ENCODE measurements at places on chromosomes 4 and X.

DNA sequence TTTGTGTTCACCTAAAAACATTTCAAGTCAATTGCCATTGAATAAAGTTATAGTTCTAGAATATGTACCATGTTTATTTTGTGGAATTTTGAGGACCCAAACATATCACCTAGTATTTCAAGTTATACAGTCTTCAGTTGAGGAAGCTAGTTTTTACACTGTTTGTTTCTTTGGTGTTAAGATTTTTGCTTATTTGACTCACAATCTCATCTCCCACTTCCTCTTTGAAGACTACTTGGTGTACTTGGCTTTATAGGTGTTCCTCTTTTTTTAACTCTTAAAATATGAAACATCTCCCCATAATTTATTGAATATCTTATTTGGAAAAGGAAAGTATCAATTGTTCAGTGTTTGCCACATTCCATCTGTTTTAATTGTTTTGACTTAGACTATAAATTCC, 675.4 kb downstream of the RAPGEF2 start:
- DNase-seq: no peak

GRCh38 chr4:146446555-146446954, 75.2 kb downstream of the SLC10A7 start:
- no peak for DNase-seq

- no peak for DNase-seq
These were observed 8.0 kb downstream of the GPM6B start for GRCh38 chrX:13808865-13809264.

GRCh38 chrX:49199906-49200771, at the start of gene SYP:
SYP (minus strand) TSS chrX:49200193; CDS start chrX:49200186, 7 bp downstream.
- DNase-seq: peak; percentile 77

DNA sequence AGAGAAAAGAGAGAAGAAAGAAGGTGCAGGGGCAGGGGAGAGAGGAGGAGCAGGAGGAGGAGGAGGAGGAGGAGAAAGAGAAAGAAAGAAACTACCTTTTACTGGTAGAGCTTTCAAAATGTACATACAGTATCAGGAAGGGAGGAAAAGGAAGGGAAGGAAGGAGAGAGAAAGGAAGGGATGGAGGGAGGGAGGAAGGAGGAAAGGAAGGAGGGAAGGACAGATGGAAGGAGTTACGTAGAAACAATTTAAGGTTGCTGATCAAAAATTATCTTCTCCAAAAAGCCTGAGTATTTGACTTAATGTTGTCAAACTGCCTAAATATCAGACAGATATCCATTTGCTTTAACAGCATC, 13.4 kb downstream of the TBC1D9 start:
- no peak for DNase-seq

DNA sequence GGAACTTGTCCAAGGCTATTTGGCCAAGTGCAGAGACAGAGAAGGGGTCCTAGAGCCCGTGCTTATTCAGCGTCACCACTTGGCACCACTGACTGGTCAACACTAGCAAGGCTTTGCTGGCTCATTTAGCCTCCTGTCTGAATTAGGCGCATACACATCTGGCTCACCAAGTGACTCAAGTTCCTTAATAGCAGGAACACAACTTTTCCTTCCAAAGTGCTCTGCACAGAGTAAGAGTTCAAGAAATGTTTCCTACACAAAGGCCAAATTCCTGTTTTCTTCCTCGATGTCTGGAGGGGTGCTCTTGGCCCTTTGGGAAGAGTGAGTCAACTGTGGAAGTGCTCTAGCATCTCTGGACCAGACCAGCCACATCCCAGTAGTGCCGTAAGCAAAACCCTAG, 26.8 kb upstream of the CENPU start:
- no peak for DNase-seq

DNA sequence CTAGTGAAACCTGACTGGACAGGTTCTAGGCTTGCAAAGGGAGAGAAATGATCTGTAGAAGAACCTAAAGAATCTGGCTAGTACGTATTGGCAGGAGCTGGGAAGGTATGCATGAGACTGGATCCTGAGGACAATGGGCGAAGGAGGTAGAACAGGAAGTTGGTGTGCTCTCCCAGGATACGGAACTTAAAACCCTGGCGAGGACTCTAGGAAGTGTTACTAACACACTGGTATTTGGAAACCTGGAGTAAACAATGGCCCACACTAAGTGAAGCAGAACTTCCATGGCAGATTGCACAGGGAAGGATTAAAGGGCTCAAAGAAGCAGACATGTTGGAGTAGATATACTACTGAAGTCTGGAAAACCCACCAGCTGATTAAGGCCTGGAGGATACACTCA, 9.1 kb downstream of the SYN1 start:
- DNase-seq: no peak

DNA sequence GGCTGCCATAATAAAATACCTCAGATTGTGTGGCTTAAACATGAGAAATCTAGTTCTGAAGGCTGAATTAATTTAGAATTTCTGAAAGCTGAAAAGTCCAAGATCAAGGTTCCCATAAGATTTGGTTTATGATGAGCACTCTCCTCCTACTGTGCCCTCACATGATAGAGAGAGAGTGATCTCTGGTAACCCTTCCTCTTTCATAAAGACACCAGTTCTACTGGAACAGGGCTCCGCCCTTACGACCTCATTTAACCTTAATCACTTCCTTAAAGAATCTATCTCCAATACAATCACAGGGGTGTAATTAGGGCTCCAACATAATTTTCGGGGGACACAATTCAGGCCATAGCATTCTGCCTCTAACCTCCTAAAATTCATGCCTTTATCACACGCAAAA, 194.0 kb upstream of the MAB21L2 start:
- no peak for DNase-seq

GRCh38 chr4:3256230-3257102, 7.5 kb downstream of the MSANTD1 start:
- no peak for DNase-seq

DNA sequence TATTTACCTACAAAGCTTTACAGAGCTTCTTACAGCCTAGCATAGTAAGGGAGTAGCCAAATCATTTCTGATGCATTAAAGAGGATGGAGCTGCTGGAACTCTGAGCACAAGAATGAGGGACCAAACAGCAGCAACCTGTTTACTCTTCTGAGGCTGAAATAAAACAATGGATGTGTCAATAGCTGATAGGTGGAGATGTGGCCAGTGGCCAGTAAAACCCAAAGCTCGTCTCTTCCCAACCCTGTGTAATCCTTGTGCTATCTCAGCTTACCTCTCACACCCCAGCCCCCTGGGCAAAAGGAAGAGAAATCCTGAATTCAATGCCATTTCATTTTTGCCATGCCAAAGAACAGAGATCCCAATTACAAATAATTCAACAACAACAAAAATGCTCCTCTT, 446.7 kb upstream of the SMIM31 start:
- no peak for DNase-seq

- DNase-seq: no peak
These were observed 45.0 kb downstream of the TET2 start for GRCh38 chr4:105191621-105192210.

DNA sequence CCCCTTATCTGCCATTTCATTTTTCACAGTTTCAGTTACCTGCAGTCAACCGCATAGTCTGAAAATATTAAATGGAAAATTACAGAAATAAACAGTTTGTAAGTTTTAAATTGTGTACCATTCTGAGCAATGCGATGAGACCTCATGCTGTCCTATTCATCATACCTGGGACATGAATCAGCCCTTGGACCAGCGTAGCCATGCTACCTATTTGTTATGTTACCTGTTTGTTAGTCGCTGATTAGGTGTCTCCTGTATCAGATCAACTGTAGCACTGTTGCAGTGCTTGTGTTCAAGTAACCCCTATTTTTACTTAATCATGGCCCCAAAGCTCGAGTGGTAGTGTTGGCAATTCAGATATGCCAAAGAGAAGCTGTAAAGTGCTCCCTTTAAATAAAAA, 492.2 kb upstream of the AADAT start:
- DNase-seq: no peak

DNA sequence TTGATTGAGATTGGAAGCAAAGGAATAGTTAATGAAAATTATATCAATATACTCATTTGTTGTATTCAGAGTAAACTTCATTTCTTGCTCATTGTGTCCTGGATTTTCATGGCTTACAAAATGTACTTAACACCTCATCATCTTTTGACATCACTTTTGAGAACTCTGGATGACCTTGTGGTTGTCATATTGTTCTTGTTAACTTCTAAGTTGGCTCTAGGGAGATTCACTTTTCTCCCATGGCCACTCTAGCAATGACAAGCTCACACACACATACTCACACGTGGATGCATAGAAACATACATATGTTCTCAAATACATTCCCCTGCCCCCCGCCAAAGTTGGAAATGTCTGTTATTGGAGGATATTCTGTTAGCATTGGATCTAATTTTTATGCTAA, 15.3 kb downstream of the PHEX start:
- no peak for DNase-seq
